CD4-positive, alpha-beta T cell treated with Interleukin-4 for 4 hours (primary cell): ENCODE measurements at places on chromosomes 3 and 15.

DNA sequence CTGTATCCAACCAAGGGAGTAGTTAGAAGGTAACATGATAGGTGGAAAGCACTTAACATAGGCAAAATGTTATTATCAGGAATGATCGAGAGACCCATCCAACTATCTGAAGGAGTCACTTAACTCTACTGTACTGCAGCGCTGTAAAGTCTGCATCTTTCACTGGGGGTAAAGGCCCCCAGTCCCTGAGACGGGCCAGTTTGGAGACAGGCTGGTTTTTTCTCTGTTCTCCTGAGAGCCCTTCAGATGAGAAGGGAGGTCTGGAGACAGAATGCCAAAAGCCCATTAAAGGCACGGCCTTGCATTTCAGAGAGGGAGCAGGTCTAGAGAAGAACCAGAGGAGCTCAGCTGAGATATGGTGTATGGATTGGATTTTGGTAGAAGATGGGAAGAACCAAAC, 71.3 kb upstream of the CGNL1 start:
- DNase-seq = no peak

DNA sequence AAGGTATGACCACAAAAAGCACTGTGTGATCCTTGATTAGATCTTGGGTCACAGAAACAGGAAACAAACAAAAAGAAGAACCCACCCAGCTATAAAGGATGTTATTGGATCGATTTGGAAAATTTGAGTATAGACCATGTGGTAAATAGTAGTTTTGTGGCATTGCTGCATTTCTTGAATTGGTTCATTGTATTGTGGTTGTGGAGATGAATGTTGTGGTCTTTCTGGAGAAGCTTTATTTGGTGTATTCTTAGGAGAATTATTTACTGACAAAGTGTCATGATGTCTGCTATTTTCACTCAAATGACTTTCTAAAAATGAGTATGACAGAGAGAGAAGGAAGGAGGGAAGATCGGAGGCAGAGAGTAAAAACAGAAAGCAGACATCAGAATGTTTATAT, 406.2 kb downstream of the CNTN4 start:
- DNase-seq = no peak

GRCh38 chr3:56939834-56940233, 120.6 kb upstream of the SPATA12 start:
- no peak for DNase-seq

DNA sequence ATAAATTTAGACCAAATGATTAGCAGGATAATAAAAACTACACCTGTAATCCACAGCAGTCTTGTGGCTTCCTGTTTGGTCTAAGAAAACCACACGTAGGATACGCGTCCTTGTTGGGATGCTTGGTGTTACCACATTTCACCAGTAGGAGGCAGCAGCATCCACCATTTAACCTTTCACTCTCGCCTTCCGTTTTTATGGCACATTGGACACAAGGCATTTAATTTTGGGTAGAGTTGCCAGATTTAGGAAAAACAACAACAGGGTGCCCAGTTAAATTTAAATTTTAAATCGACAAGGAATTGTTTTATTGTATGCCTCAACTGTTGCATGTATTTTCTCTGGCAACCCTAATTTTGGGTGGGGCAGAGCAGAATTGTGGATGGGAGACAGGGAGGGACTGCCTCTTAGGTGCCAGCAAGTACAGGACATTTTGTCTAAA, 6.3 kb downstream of the LRRC31 start:
- DNase-seq = peak; percentile 64

GRCh38 chr3:184429786-184430185, 49.9 kb downstream of the CHRD start:
- no peak for DNase-seq

GRCh38 chr3:13571831-13572750, 23.2 kb downstream of the FBLN2 start:
- DNase-seq = no peak
